ENCODE measurements at places on chromosomes 7 and 10.
A peak's percentile ranks its signal among the peaks of the same experiment; 100 is the strongest.

- no peak for DNase-seq
These were observed 91.6 kb downstream of the FZD1 start for GRCh38 chr7:91355695-91356435.

DNA sequence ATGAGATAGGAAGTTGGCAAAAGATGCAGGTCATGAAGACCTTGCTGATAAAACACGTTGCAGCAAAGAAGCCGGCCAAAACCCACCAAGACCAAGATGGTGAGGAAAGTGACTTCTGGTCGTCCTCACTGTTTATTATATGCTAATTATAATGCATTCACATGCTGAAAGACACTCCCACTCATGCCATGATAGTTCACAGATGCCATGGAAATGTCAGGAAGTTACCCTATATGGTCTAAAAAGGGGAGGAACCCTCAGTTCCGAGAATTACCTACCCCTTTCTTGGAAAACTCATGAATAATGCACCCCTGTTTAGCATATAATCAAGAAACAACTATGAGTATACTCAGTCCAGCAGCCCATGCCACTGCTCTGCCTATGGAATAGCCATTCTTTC lies 202.4 kb upstream of the GRB10 start:
- DNase-seq: no peak

- no peak for DNase-seq
These were observed 38.9 kb upstream of the UBN2 start for GRCh38 chr7:139192014-139192706.

GRCh38 chr10:108230478-108231170 lies 1066.1 kb upstream of the SORCS1 start:
- no peak for DNase-seq

GRCh38 chr10:86370006-86370585 lies 3.5 kb upstream of the GRID1 start:
- no peak for DNase-seq

GRCh38 chr7:70810558-70811139 lies 321.3 kb upstream of the GALNT17 start:
- no peak for DNase-seq

GRCh38 chr10:3892440-3893425 lies 107.7 kb upstream of the KLF6 start:
- no peak for DNase-seq

DNA sequence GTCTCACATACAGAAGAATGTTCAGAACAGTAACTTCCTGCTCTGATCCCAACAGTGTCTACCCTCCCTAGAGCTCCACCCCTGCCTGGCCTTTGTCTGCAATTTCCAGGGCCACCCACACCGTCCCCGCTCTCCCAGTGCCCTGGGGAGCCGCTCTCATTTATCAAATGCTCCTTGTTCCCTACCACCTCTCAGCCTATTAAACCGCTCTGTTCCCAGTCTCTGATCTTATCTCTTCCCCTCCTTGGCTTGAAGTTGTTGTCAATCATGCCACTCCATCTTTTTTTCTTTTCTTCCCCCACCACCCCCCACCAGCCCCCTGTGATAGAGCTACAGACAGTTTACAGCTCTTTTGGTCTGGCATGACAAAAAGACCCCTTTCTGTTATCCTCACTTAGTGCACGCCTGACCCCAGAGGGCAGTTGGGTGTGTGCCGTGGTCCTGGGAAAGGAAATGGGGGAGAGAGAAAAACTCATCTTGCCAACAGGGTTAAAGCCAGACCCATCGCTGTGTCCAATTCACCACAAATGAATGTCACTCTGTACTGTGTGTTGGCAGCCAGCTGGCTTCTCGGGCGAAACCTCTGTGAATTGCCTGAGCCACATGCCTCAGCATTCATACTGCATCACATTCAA lies 28.8 kb upstream of the HECTD2 start:
- DNase-seq: peak; percentile 4

DNA sequence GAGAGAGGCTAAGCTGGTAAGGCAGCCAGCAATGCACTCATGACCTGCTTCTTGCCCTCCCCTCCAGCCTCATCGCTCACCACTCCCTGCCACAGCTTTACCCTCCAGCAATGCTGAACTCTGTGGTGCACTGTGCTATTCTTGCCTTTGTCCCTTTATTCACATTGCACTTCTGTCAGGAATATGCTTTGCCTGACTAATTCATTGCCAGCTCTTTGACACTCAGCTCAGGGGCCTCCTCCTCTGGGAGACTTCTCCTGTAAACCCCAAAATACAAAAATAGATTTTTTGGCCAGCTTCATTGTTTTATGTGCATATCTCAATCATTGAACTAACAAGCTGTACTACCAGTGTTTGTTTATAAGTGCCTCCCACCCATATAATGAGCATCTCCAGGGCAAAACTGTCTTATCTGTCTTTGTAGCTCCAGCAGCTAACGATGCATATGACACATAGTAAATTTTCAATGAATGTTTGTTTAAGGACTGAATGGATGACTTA lies 8.2 kb downstream of the CNNM1 start:
- DNase-seq: no peak

DNA sequence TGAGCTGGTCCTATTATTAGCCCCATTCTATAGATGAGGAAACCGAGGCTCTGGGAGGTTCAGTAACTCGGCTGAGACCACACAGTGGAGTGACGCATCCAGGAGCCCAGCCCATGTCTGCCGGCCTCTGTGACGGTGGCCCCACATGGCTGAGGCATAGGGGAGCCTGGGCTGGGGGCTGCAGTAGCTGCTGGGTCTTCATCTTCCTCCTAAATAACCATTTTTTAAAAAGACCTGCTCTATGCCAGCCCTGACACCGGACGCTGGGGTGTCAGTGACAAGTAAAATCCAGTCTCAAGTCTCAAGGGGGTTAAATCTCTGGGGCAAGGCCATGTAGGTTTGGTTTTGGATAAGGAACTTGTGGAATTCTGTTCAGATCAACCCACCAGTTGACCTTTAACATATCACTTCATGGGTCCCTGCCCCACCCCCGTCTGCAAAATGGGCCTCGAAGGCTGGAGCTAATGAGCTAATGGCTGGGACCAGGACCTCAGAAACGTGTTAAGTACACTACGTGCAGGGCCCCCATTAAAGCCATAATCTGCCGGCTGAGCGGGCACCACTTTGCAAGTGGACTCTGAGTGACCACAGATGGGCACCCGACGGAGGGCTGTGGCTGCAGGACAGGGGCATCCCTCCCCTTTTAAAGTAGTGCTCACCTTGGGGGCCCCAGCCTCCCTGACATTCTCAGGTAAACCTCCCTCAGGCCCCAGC lies 136.5 kb upstream of the UNC5B start:
- no peak for DNase-seq

GRCh38 chr7:155338632-155339320 lies 41.1 kb downstream of the INSIG1 start:
- DNase-seq: no peak

DNA sequence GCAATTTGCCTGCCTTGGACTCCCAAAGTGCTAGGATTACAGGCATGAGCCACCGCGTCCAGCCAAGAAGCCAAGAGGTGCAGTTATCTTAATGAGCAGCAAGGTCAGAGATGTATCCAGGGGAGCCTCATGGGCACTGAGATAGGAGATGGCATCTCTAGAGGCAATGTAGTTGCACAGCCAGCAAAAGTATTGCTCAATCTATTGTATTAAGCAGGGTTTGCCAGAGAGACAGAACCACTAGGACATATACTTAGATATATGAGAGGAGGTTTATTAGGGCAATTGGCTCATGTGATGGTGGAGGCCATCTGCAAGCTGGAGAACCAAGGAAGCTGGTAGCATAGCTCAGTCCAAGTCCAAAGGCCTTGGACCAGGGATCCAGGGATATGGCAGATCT lies 16.3 kb upstream of the VPS26A start:
- no peak for DNase-seq

DNA sequence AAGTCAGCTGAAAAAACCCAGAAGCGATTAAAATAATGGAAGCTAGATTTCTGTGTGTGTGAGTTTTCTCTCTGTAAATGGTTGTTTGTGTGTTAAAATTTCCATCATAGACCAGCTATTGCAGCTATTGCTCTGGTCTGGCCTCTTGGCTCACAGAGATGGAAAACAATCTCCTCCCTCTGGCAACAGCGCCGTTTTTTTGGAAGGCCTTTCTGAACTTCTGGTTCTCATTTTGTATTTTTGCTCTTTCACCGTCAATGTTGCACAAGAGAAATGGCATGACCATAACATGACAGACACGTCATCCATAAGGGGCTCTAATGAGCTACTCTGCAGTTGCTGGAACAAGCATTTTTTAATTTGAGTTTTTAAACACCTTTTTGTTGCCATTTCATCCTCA lies 91.0 kb downstream of the CUBN start:
- DNase-seq: peak; percentile 67

DNA sequence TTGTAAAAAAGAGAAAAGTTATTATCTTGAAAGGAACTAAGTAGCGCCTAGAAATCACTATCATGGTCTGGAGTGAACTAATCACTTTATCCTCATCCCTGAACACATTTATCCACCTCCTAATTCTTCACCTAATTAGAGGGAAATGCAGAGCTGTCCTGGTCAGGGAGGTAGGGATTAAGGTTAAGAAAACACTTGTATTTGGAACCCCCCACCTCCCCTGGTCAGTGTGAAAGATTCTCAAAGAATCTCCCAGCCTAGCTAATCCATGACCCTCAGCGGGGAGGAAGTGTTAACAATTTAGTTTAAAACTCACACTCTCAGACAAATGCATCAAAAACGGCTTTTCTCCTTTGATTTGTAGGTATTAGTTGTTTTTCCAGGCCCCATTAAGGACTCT lies 83.8 kb downstream of the FAM204A start:
- DNase-seq: no peak

DNA sequence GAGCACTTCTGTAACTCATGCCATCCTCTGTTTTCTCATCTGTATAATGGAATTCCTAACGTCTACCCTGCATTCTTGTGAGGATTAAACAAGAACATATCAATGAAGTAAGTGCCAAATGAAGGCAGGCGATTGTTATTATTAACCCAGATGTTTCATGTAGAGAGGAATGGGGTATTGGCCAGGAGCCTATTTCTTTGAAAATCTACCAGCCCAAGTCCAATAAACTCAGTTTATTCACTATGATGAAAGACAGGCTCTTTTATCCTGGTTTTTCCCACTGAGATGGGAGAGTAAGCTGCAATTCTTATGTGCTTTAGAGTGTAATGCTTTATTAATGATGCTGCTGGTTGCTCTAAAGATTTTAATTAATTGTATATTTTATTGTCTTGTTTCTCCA lies 9.6 kb downstream of the CTTNBP2 start:
- no peak for DNase-seq

GRCh38 chr7:144784943-144785342 lies 50.9 kb downstream of the TPK1 start:
- DNase-seq: peak; percentile 17

- peak; percentile 53 for DNase-seq
These were observed 64.2 kb downstream of the PRLHR start for GRCh38 chr10:118531105-118531852.

- no peak for DNase-seq
These were observed 98.6 kb downstream of the LANCL2 start for GRCh38 chr7:55463686-55464262.

GRCh38 chr7:71266912-71267311 lies 135.0 kb downstream of the GALNT17 start:
- no peak for DNase-seq

DNA sequence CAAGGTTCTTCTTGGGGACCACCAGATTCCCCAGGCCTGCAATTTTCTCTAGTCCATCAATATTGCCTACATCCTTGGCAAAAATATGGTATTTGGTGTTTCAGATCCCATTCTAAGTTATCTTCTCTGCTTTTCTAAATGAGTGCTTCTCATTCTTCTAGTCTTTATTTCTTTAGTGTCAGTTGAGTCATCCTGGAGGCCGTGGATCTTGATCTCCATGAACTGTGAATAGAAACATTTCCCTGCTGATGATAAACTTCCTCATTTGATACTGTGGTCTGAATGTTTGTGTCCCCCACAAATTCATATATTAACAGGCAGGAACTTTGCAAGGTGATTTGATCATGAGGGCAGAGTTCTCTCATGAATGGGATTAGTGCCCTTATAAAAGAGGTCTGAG lies 779.3 kb downstream of the INHBA start:
- DNase-seq: no peak

GRCh38 chr10:52771534-52772445 lies 794 bp downstream of the MBL2 start:
- peak; percentile 46 for DNase-seq

GRCh38 chr7:47702080-47702479 lies 120.2 kb upstream of the TNS3 start:
- DNase-seq: no peak

DNA sequence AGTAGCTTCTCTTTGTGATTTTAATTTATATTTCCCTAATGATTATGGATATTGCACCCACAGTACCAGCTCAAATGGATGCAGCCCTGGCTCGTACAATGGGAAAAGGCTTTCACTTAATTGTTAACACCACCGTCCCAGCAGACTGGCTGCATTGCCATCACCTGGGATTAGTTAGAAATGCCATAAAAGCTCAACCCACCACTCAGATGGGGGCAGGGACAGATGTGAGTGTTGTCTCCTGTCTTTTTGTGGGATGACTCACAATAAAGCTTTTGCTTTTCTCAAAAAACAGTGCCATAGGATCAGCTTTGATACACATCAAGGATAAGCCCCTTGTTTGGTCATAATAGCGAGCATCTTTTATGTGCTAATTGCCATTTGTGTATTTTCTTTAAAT lies 729.1 kb downstream of the TNS3 start:
- DNase-seq: no peak

- no peak for DNase-seq
These were observed 935 bp downstream of the MMP21 start for GRCh38 chr10:125774581-125775191.

DNA sequence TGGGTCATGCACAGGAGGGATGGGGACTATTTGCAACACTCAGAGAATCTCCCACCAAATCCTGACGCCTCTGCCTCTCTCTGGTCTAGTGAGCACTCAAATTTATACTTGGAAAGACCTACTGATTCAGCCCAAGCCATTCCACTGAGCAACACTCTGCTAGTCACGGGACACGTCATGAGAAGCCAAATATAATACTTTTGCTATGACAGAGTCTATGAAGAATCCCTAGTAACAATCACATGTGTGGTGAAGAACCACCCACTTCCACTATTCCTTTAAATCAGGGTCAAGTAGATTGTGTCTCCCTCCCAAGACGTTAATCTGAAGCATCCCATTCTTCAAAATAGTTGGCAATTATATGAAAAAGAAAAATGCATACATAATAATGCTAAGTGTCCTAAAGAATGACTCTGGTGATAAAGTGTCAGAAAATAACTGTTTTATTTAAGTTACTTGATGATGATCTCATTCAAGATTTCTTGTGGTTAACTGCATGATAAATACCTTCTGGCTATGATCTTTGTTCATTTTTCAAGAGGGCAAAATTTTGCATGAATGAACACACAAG lies 28.5 kb downstream of the CHCHD3 start:
- DNase-seq: peak; percentile 94

- no peak for DNase-seq
These were observed 42.2 kb downstream of the CH25H start for GRCh38 chr10:89164920-89165319.

GRCh38 chr10:73644015-73644743 lies 2.9 kb upstream of the MYOZ1 start:
- peak; percentile 78 for DNase-seq

- DNase-seq: no peak
These were observed 14.0 kb upstream of the INSIG1 start for GRCh38 chr7:155283565-155284194.

Measured in AG08395 (cell line).